ENCODE measurements at places on chromosomes 6 and 20.
A peak's percentile ranks its signal among the peaks of the same experiment; 100 is the strongest.

DNA sequence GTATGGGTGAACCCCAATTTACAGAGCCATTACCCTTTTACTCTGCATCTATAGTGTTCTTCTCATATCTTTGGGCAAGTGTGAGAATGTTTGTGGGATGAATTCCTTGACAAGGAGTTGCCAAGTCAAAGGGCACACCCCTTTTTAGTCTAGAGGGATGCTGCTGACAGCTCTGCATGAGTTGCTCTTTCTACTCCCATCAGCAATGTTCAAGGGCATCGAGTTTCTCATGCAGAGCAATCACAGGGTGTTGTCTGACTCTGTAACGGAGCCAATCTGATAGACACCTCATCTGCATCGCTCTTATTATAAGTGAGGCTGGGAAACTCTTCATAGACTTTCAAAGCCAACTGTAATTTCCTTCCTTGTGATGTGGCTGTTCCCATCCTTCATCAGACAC lies 77.4 kb downstream of the EDN3 start:
- DNase-seq = no peak

GRCh38 chr6:166473886-166474571 lies 91.3 kb upstream of the MPC1 start:
- DNase-seq = no peak

DNA sequence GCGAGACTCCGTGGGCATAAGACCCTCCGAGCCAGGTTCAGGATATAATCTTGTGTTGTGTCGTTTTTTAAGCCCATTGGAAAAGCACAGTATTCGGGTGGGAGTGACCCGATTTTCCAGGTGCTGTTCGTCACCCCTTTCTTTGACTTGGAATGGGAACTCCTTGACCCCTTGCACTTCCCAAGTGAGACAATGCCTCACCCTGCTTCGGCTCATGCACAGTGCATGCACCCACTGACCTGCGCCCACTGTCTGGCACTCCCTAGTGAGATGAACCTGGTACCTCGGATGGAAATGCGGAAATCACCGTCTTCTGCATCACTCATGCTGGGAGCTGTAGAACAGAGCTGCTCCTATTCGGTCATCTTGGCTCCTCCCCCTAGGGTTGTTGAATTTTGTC lies 307.7 kb upstream of the DEFB115 start:
- DNase-seq = no peak

DNA sequence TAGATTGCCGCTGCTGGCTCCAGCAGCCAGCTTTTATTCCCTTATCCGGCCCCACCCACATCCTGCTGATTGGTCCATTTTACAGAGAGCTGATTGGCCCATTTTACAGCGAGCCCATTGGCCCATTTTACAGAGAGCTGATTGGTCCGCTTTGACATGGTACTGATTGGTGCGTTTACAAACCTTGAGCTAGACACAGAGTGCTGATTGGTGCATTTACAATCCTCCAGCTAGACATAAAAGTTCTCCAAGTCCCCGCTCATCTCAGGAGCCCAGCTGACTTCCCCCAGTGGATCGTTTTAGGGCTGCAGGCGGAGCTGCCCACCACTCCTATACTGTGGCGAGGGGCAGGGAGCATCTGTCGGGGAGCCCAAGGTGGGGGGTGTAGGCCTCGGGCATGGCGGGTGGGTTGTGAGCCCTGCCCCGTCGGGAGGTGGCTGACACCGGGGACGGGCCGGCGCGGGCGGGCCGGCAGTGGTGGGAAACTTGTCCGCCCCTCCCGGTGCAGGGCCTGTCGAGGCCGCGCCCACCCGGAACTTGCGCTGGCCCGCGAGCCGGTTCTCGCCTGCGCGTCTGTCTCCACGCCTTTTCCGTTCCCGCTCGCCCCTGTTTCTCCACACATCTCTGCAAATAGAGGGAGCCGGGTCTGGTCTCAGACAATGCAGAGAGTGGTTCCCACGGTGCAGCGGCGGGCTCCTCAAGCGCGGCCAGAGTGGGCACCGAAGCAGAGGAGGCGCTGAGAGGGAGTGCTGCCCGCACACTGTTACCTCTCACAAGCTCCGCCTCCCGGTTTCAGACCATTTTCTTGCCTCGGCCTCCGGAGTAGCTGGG lies 86.1 kb upstream of the STMND1 start:
- peak; percentile 24 for DNase-seq

- DNase-seq = no peak
Observed at GRCh38 chr20:18172379-18172778, 34.7 kb downstream of the KAT14 start.

DNA sequence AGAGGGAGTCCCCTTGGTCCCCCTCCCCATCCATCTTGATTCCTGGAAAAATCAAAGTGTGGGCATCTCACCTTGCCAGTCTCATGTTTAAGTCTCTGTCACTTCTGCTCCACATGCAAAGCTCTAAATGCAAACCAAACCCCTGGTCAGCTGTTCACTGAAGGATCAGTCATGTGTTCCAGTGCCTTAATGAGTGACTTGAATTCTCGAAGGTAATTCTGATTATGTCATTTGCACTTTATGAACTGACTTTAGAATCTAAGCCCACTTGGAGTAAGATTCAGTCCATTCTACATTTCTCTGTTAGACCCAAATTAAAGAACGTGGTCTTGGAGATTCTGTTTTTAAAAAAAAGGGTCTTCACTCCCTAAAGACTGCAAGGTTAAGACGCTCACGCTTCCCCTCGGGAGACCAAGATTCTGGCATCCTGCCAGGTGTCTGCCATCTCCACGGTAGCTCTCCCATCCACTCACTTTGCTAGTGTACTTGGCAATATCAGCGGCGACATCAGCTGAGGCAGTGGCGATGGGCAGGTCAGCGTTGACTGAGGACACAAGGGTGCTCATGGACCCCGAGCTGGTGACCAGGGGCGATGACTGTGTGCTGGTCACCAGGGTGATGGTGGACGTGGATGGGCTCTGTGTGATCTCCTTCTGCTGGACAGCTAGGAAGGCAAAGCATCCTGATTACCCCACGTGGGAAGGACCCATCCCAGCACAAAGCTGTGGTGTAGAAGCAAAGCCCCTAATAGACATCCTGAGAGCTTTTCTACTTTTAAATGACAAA lies 120.5 kb downstream of the ZMYND8 start:
- DNase-seq = no peak

DNA sequence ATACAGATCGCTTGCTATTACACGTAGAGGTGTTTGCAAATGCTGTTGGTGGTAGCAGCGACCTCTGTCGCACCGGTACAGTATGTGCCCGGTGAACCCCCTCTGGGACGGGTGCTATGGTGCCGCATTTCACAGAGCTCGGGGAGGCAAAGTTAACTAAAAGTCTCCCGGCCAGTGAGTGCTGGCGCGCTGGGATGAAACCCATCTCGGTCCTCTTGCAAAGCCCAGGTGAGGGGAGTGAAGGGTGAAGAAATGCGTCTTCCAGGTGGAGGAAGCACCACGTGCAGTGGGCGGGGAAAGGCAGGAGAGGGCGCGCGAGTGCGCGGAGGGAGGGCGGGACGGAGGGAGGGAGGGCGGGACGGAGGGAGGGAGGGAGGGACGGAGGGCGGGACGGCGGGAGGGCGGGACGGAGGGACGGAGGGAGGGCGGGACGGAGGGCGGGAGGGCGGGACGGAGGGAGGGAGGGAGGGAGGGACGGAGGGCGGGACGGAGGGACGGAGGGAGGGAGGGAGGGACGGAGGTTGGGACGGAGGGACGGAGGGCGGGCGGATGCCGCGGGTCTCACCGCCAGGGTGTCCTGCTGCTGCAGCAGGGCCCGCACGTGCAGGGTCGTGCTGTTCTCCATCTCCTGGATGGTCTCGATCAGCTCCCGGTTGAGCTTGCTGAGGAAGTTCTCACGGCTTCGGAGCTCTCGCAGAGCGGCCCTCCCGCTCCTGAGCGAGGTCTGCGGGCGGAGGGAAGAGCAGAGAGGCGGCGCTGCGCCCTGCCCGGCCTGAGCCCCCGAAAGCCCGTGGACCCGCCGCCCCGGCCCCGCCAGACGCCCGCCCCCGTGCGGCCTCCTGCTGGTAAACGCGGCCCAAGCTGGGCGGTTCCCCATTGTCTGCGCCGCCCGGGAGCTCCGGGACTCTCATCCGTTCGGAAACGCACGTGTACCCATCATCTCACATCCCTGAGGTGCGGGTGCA lies 11.7 kb downstream of the C20orf96 start:
- no peak for DNase-seq

- DNase-seq = no peak
Observed at GRCh38 chr6:143183666-143184065, 123.0 kb downstream of the AIG1 start.

GRCh38 chr6:169859401-169859977 lies 108.1 kb downstream of the ERMARD start:
- no peak for DNase-seq

DNA sequence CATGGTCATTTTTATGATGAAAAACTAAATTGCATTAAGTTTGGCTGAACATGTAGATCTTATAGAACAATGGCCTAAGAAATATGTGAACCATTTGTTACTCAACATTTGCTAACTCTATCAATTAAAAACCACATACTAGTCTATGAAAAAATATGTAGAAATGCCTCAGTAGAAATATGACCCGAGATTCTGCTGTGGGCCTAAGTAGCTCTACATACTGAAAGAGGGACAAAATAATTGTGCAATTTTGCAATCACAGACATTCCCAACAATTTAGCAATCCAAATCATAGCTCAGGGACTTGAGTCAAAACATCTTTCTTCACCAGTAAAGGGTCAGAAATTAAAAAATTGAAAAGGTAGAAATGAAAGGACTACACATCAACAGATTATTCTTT lies 619.0 kb downstream of the FRK start:
- no peak for DNase-seq

GRCh38 chr6:102981490-102982015 lies 1588.0 kb downstream of the GRIK2 start:
- DNase-seq = no peak

GRCh38 chr6:106847116-106847515 lies 127.4 kb downstream of the CD24 start:
- DNase-seq = no peak

GRCh38 chr20:44384423-44385027 lies 29.0 kb downstream of the HNF4A start:
- peak; percentile 37 for DNase-seq

DNA sequence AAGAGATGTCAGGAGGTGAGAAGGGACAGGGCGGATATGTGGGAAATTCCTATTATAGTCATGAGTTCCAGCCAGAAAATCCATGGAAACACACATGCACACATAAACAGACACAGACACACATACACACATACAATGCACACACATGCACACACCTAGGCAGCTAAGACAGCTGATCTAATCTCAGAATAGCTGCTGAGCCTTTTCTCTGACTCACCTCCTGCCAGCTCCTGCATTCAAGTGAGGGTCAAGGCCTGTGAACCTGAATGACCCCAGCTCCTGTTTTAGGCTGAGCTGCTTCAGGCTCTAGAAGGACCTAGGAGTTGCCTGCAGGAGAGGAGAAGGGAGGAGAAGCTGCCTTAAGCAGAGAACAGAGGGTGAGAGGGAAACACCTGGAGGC lies 21.6 kb upstream of the RAET1L start:
- DNase-seq = no peak

- DNase-seq = no peak
Observed at GRCh38 chr6:161164182-161164625, 109.7 kb downstream of the AGPAT4 start.

DNA sequence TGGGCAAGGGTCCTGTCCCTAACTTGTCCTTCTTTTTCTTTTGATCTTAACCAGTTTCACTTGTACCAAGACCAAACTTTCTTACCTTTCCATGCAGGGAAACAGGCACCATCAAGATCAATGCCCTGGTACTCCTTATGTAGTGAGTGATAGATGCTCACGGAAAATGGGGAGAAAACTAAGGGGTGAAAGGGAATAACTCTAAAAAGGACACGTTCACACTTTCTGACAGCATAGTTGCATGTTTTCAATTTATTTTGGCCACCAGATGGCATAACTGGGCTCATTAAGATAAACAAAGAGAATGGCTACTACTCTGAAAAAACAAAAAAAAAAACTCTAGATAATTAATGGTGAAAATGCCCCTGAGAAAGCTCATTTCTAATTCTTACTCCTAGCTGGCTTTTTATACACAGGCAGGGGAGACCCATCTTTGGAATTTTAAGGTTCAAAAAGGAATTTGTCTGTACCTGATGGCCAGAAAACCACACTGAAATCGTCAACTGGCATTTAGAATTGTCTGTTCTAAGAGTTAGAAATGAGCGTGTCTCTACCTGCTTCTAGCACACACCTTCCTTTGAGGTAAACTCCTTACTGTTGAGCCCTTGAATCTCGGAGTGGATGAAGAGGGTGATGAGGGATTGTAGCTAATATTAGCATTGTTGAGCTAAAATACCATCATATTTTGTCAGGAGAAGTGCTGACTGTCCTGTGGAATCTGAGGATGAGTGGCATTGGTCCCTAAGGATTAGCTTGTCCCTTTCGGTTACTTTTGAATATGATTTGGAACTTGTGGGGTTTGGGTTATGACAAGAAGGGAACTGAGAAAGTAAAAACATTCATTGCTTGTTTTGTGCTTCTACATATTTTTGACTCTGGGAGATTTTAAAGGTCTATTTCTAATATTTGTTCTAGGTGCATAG lies 62.2 kb upstream of the DDR1 start:
- DNase-seq = no peak

- no peak for DNase-seq
Observed at GRCh38 chr6:137116807-137117206, 56.6 kb downstream of the IL22RA2 start.

DNA sequence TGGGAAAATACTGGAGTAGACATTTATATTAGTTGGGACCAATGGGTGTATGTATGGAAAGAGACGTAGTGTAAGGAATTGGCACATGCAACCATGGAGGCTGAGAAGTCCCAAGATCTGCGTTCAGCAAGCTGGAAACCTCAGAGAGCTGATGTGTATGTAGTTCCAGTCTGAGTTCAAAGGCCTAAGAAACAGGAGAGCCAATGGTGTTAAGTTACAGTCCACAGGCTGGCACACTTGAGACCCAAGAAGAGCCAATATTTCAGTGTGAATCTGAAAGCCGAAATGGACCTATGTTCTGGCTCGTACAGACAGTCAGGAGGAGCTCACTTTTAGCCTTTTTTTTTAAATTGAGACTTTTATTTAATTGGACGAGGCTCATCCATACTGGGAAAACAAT lies 244.2 kb downstream of the CDKAL1 start:
- peak; percentile 37 for DNase-seq
